ENCODE measurements at places on chromosomes 13 and 19. TPM values are rescaled to one million over a fixed set of nuclear protein-coding genes. Genes with fewer than 3 reads are reported as not detected.

Gene SERTM1
- total RNA-seq = not detected

Gene RNF113B
- total RNA-seq = not detected

Gene KLHL1
- not detected for total RNA-seq

Gene ERF
- 124 TPM for total RNA-seq

Gene HIF3A
- 0.12 TPM for total RNA-seq

Gene KLK14
- 0.55 TPM for total RNA-seq

Gene LYPD5
- total RNA-seq = 0.20 TPM

Gene EBI3
- 3.8 TPM for total RNA-seq

Gene RCBTB2
- 1.6 TPM for total RNA-seq

Gene ZNF229
- 3.0 TPM for total RNA-seq

Gene SLC44A2
- total RNA-seq = 8.0 TPM

Gene BRCA2
- 3.7 TPM for total RNA-seq

Gene ITPKC
- total RNA-seq = 36.2 TPM

Gene LATS2
- total RNA-seq = 10.5 TPM

Gene SHC2
- total RNA-seq = 0.60 TPM

Gene WDR87
- total RNA-seq = not detected

Gene IGFL2
- total RNA-seq = 1.3 TPM

Gene POLR2E
- total RNA-seq = 218 TPM

Gene ATP4A
- not detected for total RNA-seq
